ENCODE measurements at places on chromosomes 1 and 21.
A peak's percentile ranks its signal among the peaks of the same experiment; 100 is the strongest.

- no peak for DNase-seq
Measured at GRCh38 chr21:43882952-43883545, 18.0 kb downstream of the AGPAT3 start.

- DNase-seq = no peak
Measured at GRCh38 chr1:168832661-168833060, 103.7 kb upstream of the DPT start.

DNA sequence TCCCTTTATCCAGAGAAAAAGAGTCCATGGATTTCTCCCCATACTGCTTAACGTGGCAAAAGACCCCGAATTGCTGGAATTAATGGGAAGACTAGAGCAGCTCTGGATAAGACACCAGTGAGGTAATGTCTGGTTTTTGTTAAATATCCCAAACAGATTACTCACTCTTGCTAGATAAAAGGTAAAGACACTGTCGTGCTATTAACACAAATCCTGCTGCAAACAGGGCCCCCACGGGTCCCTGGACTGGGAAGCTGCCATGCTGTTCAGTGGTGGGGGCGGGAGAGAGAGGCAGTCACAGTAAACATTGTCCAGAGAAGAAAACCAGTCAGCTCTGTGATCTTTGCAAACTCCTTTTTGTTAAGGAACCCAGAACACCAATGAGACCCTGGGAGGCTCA, 15.2 kb upstream of the SRP9 start:
- no peak for DNase-seq

DNA sequence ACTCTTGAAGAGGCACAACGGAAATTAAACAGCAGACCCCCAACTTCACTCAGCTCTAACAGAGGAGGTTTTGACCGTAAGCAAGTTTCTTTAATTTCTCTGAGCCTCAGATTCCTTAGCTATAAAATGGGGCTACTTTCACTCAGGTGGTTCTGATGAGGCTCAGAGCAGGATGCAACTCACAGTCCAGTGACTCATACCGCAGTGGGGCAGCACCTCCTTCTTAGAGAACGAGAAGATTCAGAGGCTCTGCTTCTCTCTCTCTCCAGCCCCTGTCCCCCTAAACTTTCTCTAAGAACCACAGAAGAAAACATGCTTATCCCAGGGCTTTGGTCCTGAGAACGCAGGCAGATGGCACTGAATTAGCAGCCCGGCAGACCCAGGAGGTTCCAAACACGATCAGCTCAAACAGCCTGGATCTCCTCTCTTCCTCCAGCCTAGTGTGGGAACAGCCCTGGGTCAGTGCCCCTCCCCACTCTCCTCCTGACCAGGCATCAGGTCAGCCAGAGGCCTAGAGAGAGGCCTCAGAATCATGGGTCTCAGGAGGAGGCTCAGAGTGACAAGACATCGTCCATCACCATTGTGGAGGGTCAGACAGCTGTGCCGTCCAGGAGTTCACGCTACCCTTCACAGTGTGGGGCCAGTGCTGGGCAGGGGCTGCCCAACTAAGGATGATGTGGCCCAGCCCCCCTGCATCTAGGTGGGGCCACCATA, 433.0 kb downstream of the PTPRU start:
- DNase-seq = no peak

GRCh38 chr21:39502631-39503030, 50.9 kb downstream of the SH3BGR start:
- DNase-seq = no peak

- peak; percentile 73 for DNase-seq
Measured at GRCh38 chr1:78833491-78833890, 173.0 kb downstream of the ADGRL4 start.

DNA sequence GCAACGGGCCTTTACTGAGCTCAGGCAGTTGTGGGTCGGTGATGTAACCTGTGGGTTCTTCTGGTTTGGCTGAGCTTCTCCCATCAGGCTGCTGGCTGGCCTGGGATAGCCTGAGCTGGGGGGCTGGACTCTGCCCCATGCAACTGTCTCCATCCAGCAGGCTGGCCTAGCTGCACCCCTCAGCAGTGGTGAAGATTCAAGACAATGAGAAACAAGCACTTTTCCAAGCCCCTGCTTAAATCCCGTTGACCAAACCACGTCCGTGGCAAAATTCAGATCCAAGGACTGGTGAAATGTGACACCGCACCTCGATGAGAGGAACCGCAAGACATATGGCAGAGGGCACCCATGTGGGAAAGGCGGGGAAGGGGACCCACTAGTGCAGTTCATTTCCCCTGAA, 25.6 kb downstream of the PRSS38 start:
- no peak for DNase-seq

GRCh38 chr1:62746086-62746808, 37.7 kb upstream of the ATG4C start:
- peak; percentile 30 for DNase-seq

- DNase-seq = no peak
Measured at GRCh38 chr1:203527013-203527412, 33.1 kb downstream of the OPTC start.

GRCh38 chr1:101632548-101633272, 364.0 kb downstream of the OLFM3 start:
- no peak for DNase-seq

DNA sequence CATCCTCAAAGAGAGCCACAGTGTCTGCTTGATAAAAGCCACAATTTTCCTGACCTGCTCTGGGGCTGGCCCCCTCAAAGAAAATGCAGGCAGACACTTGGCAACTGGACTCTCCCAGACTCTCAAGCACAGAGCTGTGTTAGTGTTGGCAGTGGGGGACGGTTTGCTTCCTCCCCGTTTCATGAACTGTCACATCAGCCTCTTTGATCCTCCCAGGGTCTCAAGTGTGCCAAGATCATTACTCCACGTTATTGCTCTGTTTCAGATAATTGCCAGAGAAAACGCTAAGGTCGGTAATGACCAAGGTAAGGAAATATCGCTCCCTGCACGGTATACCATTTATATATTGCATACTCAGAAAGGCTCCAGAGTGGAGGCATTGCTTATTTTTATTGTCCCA, 138.8 kb downstream of the NTMT2 start:
- no peak for DNase-seq

Data from HFF-Myc (cell line).